ENCODE measurements at places on chromosomes 3 and 15.

- DNase-seq: no peak
Observed at GRCh38 chr3:194058753-194059152, 77.2 kb upstream of the HES1 start.

DNA sequence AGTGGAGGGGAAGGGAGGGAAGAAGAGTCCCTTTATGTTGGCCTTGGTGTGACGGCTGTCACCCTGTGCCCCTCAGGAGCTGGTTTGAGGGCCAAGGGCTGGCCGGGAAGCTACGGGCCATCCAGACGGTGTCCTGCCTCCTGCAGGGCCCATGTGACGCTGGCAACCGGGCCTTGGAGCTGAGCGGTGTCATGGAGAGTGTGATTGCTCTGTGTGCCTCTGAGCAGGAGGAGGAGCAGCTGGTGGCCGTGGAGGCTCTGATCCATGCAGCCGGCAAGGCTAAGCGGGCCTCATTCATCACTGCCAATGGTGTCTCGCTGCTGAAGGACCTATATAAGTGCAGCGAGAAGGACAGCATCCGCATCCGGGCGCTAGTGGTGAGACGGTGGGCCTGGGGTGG is 8.1 kb upstream of the RCCD1 start:
- DNase-seq: no peak

- no peak for DNase-seq
Observed at GRCh38 chr15:43132830-43133429, 456 bp upstream of the TMEM62 start.

- DNase-seq: no peak
Observed at GRCh38 chr15:98076021-98076816, 115.7 kb downstream of the ARRDC4 start.

- no peak for DNase-seq
Observed at GRCh38 chr15:80179025-80179759, 26.4 kb downstream of the FAH start.

DNA sequence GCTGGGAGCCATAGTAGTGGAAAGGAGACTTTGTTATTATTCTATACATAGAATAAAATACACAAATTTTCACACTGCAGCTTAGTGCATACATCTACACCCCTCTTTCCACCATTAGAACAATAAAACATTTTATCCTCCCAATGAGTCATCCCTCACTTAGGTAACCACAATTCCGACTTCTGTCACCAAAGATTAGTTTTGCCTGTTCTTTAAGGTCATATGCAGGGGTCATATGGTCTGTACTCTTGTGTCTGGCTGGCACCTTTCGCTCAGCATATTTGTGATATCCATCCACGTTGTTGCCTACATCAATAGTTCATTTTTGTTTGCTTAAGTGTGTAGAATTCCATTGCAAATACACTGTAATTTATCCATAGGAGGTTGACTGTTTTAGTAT is 399.4 kb downstream of the SHQ1 start:
- no peak for DNase-seq

DNA sequence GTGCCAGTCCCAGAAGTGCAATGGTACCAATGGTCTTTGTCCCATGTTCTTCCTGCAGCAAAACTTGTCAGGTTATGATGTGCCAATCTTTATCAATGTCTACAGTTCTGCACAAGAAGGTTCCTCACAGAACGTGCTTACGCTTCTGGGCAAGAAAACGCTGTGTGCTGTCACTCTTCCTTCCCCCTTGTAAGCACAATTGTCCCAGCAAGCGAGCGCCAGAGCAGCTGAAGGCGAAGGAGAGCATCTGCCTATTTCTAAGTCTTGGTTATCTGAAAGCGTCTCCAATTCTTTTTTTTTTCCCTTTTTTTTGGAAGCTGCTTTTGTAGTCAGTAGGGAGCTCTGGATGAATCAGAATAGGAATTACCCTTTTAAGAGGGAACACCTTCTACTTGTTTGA is 514.4 kb downstream of the FGF12 start:
- DNase-seq: no peak

GRCh38 chr3:43885908-43886618 is 195.3 kb downstream of the ABHD5 start:
- no peak for DNase-seq

- no peak for DNase-seq
Observed at GRCh38 chr3:68249265-68249664, 594.9 kb upstream of the SUCLG2 start.

DNA sequence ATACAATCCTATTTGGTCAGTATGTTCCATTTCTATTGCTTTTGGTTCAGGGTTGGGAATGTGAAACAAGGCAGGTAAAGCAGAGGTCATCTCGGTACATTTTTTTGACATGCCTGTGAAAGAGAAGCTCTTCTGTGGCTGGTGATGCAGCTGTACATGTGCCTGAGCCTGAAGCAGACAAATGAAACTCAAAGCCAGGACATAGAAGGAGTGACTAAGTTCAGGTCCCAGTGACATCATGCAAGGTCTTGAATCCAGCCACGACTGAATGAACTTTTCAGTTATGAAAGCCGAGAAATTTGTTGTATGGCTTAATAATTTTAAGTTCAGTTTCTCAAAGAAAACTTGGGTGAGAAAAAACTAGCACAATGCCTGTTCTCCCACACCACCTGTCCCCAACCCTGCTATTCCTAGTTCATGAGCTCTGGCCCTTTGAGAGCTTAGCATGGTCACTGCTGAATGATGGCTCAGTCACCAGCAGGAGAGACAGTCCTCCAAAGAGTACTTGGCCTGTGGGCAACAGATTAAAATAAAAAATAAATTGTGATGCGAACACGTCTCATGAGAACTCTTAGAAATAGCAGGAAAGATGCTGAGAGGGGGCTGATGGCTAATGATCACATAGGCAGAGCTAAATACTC is 600.2 kb upstream of the GRM7 start:
- no peak for DNase-seq

DNA sequence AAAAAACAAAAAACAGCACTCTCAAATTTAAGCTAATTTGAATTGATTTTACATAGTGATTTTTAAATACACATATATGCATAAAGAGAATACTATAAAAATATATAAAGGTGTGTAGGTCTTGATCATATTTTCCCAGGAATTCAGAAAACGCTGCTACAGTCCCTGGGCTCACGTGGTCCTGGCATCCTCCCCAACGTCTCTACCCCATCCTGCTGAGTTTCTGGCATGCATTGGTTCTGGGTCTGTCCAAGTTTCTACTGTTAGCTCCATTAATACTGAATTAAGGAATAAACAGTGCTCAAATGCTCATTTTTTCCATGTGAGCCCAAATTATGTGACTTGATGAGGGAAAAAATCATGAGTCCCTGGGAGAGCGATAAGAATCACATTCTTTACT is 32.7 kb upstream of the LAMP3 start:
- no peak for DNase-seq

- no peak for DNase-seq
Observed at GRCh38 chr3:171115667-171116066, 89.1 kb upstream of the SLC2A2 start.

GRCh38 chr15:70597945-70598344 is 165.4 kb downstream of the UACA start:
- no peak for DNase-seq

DNA sequence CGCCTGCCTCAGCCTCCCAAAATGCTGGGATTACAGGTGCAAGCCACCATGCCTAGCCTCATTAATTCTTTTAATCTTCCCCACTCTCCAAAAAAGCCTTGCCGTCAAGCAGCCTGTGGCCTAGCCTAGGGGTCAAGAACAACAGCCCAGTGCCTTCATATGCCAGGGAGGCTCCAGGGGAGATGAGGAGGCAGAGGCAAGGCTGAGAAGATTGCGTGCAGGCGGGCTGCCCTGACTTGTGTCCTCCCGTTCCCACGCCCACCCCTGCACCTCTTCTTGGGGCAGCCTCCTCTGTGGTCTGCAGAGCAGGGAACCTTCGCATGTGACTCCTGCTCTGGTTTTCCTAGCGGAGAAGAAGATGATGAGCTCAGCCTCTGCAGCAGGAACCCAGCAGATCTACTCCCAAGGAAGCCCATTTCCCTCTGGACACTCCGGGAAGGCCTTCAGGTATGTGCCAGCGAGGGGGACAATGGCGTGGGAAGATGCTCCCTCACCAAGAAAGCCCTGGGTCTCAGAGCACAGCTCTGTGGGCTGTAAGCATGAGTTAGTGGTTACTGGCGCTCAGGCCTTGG is 118.5 kb upstream of the ABHD17C start:
- no peak for DNase-seq

- peak; percentile 40 for DNase-seq
Observed at GRCh38 chr15:45205192-45205591, 17.4 kb upstream of the SHF start.

GRCh38 chr3:43615133-43615532 is 6.7 kb downstream of the ANO10 start:
- DNase-seq: no peak

- DNase-seq: no peak
Observed at GRCh38 chr3:105504440-105504951, 137.8 kb downstream of the ALCAM start.

DNA sequence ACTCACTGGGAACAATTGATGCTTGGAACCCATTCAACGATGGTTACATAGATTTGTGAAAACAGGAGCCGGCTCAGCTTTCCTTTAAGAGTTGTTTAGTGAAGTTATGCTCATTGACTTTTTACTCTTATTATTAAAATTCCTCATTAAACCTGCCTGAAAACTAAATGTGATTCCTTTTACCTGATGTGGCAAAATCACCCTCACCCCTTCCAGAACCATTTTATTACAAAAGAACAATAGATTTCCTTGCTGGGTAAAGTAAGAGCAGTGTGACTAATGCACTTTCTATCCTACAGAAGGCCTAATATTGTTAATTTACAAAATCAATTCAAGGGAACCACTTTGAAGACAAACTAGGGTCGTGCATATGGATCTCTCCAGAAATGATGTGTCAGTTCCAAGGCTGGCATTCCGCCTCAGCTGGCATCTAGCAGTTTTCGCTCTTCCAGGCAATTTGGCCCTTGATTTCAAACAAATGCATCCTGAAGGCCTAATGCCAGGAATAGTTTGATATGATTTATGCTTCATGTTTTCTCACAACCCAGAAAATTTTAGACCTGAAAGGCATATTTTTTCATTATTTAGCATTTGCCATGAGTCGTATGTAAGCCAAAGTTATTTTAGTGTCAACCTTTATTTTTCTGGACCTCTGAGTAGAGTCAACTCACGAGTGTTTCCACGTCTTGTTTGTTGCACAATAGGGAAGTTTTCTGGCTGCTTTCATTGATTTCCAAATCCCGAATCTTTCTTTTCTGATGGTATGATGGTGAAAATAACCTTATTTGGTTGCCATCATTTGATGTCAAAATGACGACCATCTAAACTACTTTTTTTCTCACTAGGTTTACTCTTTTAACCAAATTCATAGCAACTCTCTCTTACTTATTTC is 447.8 kb downstream of the MECOM start:
- no peak for DNase-seq

DNA sequence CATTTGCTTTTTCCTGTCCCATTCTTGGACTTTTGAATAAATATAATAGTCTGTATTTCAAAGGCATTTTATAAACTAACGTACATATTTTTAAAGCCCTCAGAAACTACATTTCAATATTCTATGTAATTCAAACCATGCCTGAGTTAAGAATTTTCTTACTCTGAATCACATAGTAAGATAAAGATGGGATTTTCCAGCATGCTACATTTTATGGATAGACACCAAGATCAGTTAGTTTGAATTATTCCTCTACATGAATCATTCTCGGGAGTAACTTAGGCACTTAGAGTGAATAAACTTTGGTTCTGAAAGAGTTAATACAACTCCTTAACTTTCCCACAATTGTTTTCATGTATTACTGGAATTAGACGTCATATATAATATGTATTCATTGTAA is 713.3 kb upstream of the CBLB start:
- no peak for DNase-seq

GRCh38 chr3:14595561-14595960 is 55.4 kb upstream of the GRIP2 start:
- no peak for DNase-seq

DNA sequence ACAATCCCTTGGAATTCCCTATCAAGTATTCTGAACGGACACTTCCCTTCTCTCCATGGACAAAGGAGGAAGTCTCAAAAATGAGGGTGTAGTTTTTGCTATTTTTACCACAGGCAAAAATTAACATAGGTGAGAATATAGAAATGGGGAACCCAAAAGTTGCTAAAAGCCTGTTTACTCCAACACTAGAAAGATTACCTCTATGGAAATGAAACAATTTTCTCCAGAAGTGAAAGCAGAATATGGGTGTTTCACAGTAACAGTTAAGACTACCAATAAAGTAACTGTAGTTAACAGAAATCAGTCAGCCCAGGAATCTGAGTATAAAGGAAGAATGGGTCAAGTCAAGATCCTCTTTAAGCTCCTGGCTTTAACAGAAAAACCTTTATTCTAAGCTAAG is 9.3 kb downstream of the TRA2B start:
- no peak for DNase-seq

- DNase-seq: no peak
Observed at GRCh38 chr15:58552505-58553364, 120.9 kb downstream of the LIPC start.

DNA sequence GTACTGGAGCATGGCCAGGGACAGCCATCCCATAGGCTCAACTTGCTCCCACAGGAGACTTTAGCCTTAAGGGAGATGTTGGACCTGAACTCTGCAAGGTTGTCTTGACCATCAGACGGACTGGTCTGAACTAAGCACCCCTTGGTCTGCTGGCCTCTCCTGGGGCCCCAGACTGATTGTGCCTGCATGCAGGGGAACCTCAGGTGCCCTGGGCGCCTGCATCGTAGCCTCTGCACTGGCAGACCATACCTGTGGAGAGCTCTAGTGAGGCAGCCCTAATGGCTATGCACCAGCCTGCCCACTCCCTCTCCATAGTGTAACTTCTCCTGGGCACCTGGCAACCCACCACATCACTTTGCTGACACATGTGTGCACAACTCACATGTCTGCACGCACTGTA is 395.6 kb downstream of the ZPLD1 start:
- DNase-seq: no peak

DNA sequence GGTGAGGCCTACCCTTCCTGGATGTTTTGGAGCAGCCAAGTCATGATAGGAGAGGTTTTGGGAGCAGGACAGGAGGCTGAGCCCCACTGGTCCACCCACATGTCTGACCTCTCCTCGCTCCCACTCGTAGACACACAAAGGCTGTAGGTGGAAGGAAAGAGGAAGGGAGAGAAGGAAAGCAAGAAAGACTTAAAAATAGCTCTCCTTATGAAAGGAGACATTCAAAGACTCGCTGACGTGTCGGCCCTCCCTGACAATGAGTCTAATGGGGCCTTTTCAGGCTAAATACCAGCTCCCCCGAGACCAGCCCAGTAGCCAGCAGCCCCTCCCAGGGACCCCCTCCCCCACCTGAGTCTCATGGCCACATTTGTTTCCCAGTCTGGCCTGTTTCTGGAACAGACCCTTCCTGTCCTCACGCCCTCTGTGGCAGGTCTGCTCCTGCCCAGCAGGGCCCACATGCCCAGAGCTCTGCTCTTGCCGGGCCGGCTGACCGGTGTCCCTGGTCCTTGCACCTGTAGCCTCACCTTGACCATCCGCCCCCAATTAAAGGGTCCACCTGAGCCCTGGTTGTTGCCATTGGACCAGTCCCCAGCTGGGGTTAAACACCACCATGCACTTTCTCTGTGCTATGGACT is 49.3 kb downstream of the FGD5 start:
- no peak for DNase-seq

DNA sequence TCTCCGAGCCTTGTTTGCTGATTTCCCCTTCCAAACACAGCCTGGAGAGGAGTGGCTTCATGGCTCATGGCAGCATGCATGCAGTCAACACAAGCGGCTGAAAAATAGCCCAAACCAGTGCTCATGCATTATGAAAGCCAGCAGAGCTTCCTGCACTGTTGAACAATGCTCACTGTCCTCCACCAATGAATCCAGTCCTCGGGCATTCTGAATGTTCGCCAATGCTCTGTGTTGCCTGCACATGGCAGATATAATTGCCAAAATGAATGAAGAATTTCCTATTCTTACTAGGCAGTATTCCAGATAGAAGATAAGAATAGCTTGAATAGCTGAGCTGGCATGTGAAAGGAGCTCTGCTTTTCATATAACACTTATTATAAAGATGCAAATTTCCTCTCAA is 252.7 kb downstream of the ROBO1 start:
- no peak for DNase-seq
